ENCODE measurements at places on chromosomes 1 and 21. TPM values are rescaled to one million over a fixed set of nuclear protein-coding genes. Genes with fewer than 3 reads are reported as not detected.

S100B gene
- total RNA-seq = not detected

GNG4 gene
- not detected for total RNA-seq

LEFTY1 gene
- total RNA-seq = 0.18 TPM

OR2T2 gene
- total RNA-seq = not detected

TAS1R1 gene
- total RNA-seq = not detected

NEK2 gene
- 4.4 TPM for total RNA-seq
